ENCODE measurements at places on chromosomes 6 and 20. TPM values are rescaled to one million over a fixed set of nuclear protein-coding genes. Genes with fewer than 3 reads are reported as not detected.

Gene AGPAT4
- 4.0 TPM for total RNA-seq

Gene KCNK5
- not detected for total RNA-seq

Gene TP53TG5
- total RNA-seq, result 0.12 TPM

Gene FOXQ1
- total RNA-seq, result not detected

Gene ID1
- total RNA-seq, result 6.4 TPM

Gene MTFR2
- 0.23 TPM for total RNA-seq

Gene DEFB124
- total RNA-seq, result not detected

Gene KCNG1
- total RNA-seq, result 6.8 TPM

Gene KIF13A
- 42.8 TPM for total RNA-seq

Gene HDAC2
- total RNA-seq, result 34.2 TPM

Gene NTSR1
- under 0.01 TPM for total RNA-seq

Gene MROH8
- total RNA-seq, result 1.1 TPM

Gene SLC2A10
- 45.4 TPM for total RNA-seq

Gene BMP5
- not detected for total RNA-seq

Gene ATP6V1G2
- 2.6 TPM for total RNA-seq

Gene CENPQ
- 2.3 TPM for total RNA-seq

Gene MOG
- not detected for total RNA-seq

Gene CTAGE9
- total RNA-seq, result not detected

Gene PROKR2
- not detected for total RNA-seq

Gene PDE7B
- total RNA-seq, result 5.5 TPM

Gene PI3
- not detected for total RNA-seq

Gene STX7
- total RNA-seq, result 50.1 TPM

Gene BLCAP
- 27.0 TPM for total RNA-seq

Gene CST1
- 49.8 TPM for total RNA-seq

Gene CCR6
- total RNA-seq, result not detected

Gene FBXO5
- 0.82 TPM for total RNA-seq

Gene CD93
- 6.0 TPM for total RNA-seq

Gene DNAH8
- total RNA-seq, result not detected

Gene DOK5
- 21.9 TPM for total RNA-seq

Gene EYA4
- total RNA-seq, result under 0.01 TPM

Gene IMPG1
- not detected for total RNA-seq

Gene XRN2
- total RNA-seq, result 70.1 TPM

Gene HUS1B
- 0.68 TPM for total RNA-seq

Measured in smooth muscle cell of the coronary artery (primary cell).